ENCODE measurements at places on chromosomes 12 and 14. TPM values are rescaled to one million over a fixed set of nuclear protein-coding genes. Genes with fewer than 3 reads are reported as not detected.

- H3K4me3 ChIP-seq, result no peak overlapping the region
- H3K4me1 ChIP-seq, result no peaks in the 10 kb centered on the region
- DNase-seq, result no peak
- H3K27ac ChIP-seq, result no peak overlapping the region
These were observed 1003.9 kb downstream of the FLRT2 start for GRCh38 chr14:86533834-86534233.

GRCh38 chr12:117370588-117370987 is 9.2 kb upstream of the NOS1 start:
- no peak overlapping the region for H3K4me3 ChIP-seq
- H3K27ac ChIP-seq, result no peak overlapping the region

GRCh38 chr12:88932457-88932856 is 352.2 kb upstream of the KITLG start:
- H3K27ac ChIP-seq, result no peak overlapping the region
- no peaks in the 10 kb centered on the region for H3K36me3 ChIP-seq
- no peak for DNase-seq
- H3K27me3 ChIP-seq, result no peaks in the 10 kb centered on the region
- H3K4me3 ChIP-seq, result no peak overlapping the region

DNA sequence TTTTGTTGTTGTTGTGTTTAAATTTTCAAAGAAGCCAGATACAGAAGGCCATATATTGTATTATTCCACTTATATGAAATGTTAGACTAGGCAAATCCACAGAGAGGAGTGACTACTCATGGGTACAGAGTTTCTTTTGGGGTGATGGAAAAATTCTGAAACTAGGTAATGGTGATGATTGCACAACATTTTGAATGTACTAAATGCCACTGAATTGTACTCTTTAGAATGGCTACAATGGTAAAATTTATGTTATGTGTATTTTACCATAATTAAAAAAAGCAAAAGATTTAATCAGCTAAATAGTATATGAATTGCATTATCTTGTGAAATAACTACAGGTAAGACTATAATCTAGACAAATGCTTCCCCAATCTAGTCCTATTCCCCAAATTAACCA is 733.6 kb upstream of the TMEM132C start:
- no peaks in the 10 kb centered on the region for H3K4me1 ChIP-seq
- H3K4me3 ChIP-seq, result no peak overlapping the region
- no peak for DNase-seq

DNA sequence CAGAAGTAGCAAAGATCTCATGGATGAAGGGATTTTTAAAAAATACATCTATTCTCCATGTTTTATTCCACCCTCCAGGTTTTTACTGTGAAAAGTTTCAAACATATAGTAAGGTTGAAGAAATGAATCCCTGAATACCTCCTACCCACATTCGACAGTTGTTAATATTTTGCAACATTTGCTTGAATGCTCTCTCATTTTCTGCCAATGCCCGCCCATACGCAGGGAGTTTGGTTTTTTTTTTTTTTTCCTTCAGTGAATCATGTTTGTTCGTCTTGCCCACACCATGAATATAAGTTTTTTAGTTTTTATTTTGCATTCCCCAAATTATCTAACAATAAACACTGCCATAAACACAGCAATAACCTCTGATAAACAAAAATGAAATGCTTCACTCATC is 82.9 kb downstream of the MAP1LC3B2 start:
- DNase-seq, result no peak
- no peak overlapping the region for H3K27ac ChIP-seq
- no peaks in the 10 kb centered on the region for H3K4me1 ChIP-seq
- H3K27me3 ChIP-seq, result no peaks in the 10 kb centered on the region
- no peaks in the 10 kb centered on the region for H3K36me3 ChIP-seq

Gene LRP10
- 50.6 TPM for total RNA-seq

Gene LHX5
- total RNA-seq, result not detected

All from psoas muscle (tissue), 8 donors.